ENCODE measurements at places on chromosomes 2 and 18. TPM values are rescaled to one million over a fixed set of nuclear protein-coding genes. Genes with fewer than 3 reads are reported as not detected.

DNA sequence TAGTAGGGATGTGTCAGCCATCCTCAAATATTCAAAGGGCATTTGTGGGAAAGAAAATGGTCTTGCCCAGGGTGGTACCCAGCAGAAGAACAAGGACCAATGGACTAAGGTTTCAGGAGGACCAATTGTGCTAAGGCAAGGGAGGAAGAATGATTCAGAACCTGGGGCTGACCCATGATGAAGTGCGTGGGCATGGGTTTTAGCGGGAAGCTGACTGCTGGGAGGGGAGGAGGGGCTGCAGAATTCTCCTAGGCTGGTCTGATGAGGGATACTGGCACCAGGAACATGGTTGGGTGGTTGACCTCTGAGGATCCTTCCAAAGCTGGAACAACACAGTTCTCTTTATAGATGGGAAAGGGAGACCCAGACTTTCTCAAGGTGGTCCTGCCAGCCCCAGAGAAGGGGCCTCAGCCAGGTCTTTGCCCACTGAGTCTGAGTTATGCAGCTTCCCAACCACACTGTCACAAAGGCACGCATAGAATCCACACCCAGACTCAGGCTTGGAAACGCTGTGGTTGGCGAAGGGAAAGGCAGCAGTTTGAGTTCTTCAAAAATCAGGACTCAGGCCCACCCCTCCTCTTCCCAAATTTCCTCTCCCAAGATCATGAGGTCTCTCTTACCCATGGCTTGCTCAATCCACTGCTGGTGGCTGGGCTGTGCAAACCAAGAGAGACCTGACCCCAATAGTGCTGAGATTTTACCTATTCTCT is 37.3 kb downstream of the MARCO start:
- no peaks in the 10 kb centered on the region for H3K36me3 ChIP-seq
- H3K4me1 ChIP-seq: no peaks in the 10 kb centered on the region
- no peak overlapping the region for H3K4me3 ChIP-seq
- DNase-seq: no peak
- H3K27me3 ChIP-seq: no peaks in the 10 kb centered on the region

GRCh38 chr2:39338502-39338901 is 94.7 kb upstream of the CDKL4 start:
- no peak overlapping the region for H3K4me3 ChIP-seq
- H3K27ac ChIP-seq: no peak overlapping the region
- H3K27me3 ChIP-seq: no peaks in the 10 kb centered on the region
- no peak for DNase-seq
- no peaks in the 10 kb centered on the region for H3K4me1 ChIP-seq

LYG2 gene
- not detected for polyA plus RNA-seq

GRCh38 chr18:23872701-23873550 is 141.6 kb upstream of the TTC39C start:
- no peak overlapping the region for H3K27ac ChIP-seq
- no peaks in the 10 kb centered on the region for H3K36me3 ChIP-seq
- H3K4me1 ChIP-seq: peaks cover 10% of the 10 kb centered on the region
- no peak for DNase-seq
- H3K4me3 ChIP-seq: no peak overlapping the region
- no peaks in the 10 kb centered on the region for H3K27me3 ChIP-seq

- H3K27ac ChIP-seq: no peak overlapping the region
- DNase-seq: no peak
- no peaks in the 10 kb centered on the region for H3K36me3 ChIP-seq
- no peak overlapping the region for H3K4me3 ChIP-seq
These were observed 454.7 kb downstream of the CBLN2 start for GRCh38 chr18:72089432-72089831.

DNA sequence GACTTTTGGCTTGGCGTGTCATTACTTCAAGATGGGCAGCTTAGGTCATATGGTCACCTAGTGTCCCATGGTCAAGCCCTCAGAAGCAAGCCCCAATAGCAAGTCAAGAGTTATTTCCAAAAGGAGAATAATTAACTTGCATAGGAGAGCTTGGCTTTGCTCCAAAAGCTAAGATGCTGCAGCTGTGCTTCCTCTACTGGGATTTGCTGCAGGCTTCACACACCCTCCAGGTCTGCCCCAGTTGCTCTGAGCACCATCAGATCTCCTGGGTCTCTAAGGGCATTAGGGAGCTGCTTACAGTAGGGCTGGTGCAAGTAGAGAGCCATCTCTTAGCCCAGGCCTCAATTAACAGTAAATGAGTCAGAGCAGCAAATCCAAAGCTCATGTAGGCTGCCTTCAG is 46.6 kb downstream of the THUMPD2 start:
- H3K36me3 ChIP-seq: peaks cover 6% of the 10 kb centered on the region
- no peaks in the 10 kb centered on the region for H3K27me3 ChIP-seq
- no peak for DNase-seq

DNA sequence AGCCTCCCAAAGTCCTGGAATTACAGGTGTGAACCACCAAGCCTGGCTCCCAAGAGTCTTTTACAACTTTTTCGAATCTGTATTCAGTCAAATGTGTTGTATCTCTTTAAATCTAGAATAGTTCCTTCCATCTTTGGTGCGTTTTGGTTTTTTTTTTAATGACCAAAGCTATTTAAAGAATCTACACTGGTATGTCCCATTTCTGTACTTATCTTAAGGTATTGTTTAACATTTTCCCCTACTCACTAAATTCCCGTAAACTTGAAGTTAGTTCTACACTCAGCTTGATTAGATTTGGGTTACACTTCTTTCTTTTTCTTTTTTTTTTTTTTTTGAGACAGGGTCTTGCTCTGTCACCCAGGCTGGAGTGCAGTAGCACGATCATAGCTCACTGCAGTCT is 63.8 kb downstream of the TMEM237 start:
- H3K27me3 ChIP-seq: no peaks in the 10 kb centered on the region
- H3K4me3 ChIP-seq: no peak overlapping the region
- H3K4me1 ChIP-seq: no peaks in the 10 kb centered on the region
- no peak overlapping the region for H3K27ac ChIP-seq

Data from heart left ventricle (tissue), 16 donors.